ENCODE measurements at places on chromosomes 2 and 18.

DNA sequence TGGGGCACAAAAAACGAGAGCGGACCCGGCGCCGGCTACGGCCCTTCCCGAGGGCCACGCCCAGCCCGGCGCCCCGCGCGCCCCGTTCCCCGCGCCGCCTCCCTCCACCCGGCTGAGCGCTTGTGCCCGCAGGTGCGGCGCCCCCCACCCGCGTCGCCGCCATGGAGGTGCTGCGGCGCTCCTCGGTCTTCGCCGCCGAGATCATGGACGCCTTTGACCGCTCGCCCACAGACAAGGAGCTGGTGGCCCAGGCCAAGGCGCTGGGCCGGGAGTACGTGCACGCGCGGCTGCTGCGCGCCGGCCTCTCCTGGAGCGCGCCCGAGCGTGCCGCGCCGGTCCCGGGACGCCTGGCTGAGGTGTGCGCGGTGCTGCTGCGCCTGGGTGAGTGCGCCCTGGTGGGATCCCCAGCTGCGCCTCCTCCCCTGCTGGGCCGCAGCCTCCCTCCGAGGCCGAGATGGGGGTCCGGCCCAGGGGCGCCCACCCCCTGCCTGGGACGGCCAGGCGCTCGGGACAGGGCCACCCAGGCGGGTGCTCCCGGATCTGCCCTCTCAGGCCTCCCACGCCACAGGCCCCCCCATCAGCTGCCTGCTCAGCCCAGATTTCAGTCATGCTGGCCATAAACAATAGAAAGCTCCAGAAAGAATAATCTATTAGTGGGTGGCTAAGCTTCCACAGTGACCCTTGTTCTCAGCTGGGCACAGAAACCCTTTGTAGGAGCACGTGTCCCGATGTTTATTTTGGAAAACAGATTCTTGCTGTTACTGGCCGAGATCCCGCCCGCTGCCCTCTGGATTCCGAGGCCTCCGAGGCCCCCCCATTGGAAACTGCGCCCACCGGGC lies 997 bp downstream of the BOK start:
- no peak for DNase-seq

GRCh38 chr2:164073101-164074074 lies 337.6 kb upstream of the FIGN start:
- peak; percentile 26 for DNase-seq

- DNase-seq, result no peak
Observed at GRCh38 chr2:218155953-218156479, 10.7 kb downstream of the CXCR1 start.

DNA sequence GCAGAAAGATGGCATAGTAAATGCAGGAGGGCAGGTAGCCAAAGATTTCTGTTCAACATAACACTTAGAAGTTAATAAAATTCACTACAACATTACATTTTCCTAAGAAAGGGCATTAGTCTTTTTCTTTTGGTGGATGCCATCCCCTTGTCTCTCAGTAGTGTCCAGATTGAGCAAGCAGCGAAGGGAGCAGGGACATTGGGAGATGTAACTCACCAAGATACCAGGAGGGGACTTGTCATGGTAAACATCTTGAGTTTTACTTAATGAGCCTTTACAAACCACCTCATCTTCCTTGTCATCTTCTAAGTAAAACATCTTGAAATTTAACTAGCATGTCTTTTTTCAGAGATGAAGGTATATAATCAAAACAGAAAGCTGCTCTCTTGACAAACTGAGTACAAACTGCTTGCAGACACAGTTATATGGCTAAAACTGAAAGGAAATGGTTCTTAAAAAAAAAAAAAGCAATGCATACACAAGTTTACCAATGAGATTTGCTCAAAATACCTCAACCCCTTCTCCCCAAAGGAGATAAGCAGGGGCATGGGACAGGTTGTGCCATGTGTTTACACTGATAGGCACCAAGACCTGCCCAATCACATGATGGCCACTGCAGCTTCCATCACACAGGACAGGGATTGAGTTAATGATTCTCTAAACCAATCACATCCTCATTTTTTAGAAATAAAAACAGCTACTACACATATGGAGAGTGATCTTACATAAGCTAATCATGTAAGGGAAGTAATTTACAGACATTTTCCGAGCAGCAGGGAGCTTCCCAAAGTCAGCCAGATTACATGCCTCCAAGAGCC lies 30.3 kb downstream of the LPIN2 start:
- no peak for DNase-seq

- DNase-seq, result peak; percentile 49
Observed at GRCh38 chr2:205372141-205372540, 310.2 kb upstream of the NRP2 start.

GRCh38 chr2:25362434-25363145 lies 20.9 kb upstream of the DNMT3A start:
- DNase-seq, result no peak

- no peak for DNase-seq
Observed at GRCh38 chr2:227568852-227569169, 29.9 kb upstream of the SCYGR2 start.

DNA sequence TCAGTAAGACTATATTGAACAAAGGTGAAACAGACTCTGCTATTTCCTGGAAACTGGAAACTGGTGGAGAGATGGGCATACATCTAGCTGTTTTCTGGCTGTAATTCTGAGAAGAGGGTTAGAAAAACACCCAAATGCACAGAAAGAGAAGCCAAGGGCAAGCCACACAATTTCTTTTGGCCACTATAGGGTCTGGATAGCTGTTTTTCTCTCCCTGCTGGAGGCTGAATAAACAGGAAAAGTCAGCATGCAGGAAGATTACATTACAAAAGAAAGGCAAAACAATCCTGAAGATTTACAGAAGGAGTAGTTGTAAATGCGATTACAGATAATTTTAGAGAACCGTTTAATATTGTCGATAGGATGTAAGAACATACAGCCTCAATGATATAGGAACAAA lies 186.2 kb upstream of the REG3G start:
- DNase-seq, result no peak

DNA sequence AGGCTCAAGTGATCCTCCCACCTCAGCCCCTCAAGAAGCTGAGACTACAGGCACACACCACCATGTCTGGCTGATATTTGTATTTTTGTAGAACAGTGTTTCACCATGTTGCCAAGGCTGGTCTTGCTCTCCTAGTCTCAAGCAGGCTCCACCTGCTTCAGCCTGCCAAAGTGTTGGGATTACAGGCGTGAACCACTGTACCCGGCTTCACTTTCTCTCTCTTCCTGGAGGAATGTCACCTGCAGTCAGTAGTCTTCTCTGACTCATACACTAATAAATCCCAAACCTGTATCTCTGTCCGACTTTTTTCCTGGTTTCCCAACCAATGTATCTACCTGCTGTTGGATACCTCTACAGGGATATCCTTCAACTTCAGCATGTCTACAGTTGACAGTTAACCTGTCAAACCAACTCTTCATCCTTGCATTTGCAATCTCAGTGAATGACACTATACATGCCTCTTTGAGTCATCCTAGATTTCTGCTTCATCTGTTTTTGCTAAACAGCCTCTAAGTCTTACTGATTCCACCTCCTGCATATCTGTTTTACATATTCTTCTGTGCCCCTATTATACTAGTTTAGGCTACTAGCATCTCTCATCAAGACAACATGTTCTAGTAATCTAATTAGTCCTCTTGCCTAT lies 54.5 kb downstream of the RBBP8 start:
- DNase-seq, result no peak

DNA sequence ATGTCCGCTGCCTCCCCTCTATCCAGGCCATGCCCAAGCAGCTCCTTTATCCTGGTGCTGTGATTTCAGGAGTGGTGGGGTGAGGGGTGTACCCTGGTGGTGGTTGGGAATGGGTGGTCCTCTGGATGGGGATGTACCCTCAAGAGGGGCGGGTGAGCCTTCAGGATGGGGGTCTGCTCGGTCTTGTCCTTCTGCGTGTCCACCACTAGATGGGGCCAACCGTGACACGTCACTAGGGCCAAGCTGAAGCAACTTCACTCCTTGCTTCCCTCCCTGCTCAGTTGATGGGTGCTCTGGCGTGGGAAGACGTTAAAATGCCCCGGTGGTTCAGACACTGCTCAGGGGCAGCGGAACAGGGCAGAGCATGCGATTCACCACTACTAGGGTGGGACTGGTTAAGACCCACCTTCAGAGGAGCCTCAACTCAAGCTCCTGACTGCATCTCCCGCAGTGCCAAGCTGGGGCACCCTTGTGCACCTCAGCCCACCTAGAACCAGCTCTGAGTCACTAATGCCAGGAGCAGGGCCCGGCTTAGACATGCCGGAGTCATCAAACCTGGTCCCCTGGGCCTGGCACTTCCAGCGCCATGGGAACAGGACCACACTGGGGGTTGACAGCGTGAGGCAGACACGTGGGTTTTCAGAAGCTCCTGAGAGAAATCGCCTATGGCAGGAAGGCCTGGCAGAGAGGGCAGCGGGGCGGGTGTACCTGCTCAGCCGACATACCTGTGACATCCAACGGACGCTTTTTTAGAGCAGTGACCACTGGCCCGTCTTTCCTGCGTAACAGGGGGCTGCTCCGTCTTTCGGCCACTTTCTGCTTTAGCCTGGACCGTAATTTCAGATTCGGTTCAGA lies 256.7 kb downstream of the HDAC4 start:
- DNase-seq, result no peak

DNA sequence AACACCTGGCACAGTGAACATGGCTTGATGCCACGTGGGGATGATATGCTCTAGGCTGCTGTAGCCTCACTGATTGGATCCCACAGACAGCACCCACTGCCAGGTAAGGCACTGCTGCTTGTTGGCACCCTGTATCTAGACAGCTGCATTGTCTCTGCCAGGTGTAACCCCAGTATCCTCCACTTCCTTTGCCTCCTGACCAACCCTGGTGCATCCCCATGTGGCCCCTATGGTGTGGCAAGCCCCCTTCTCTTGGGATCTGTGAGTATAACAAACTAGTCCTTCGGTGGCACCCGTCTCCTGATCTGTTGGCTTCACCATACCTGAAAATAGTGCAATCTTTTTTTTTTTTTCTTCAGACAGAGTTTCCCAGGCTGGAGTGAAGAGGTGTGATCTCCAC lies 11.1 kb downstream of the TEX51 start:
- DNase-seq, result no peak

DNA sequence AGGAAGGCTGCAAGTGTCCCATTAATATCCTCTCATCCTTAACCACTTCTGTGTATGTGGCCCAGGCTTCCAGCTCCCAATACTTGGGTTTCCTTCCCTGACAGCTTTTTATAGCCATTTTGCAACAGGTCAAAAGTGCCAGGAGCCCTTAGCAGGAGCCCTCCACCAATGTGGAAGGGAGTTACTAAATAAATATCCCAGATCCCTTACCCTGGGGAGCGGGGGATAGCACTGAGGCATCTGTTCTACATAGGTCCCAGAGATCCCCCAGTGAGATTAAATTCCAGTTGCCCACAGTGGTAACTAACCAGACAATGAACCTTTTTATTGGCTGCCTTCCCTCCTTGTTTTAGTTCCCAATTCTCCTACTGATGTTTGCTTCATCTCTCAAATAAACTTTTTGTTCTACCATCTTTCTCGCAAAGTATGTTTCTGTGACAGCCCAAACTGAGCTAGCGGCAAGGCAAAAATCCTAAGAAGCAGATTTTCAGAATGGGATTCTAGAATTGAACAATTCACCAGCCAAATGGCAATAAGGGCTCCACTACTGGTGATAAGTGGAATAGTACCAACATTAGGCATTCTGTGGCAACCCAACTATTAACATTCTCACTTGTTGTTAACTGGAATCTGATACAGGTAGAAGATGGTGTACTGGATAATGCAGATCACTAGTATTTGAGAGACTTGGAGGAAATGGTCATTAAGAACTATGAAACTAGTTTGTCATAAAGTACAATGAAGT lies 83.9 kb upstream of the MAPRE2 start:
- DNase-seq, result no peak

All from HS-5 (cell line).